ENCODE measurements at places on chromosomes 7 and 10.

- no peak overlapping the region for H3K4me3 ChIP-seq
- peak overlapping the region; percentile 71 for H3K27ac ChIP-seq
- H3K4me1 ChIP-seq: peaks cover 99% of the 10 kb centered on the region
- DNase-seq: no peak
These were observed 118.6 kb downstream of the ZMIZ1 start for GRCh38 chr10:79187121-79187940.

GRCh38 chr10:97412891-97413304, 11.8 kb upstream of the RRP12 start:
- no peak overlapping the region for H3K27ac ChIP-seq
- no peak overlapping the region for H3K4me3 ChIP-seq
- no peaks in the 10 kb centered on the region for H3K36me3 ChIP-seq
- no peaks in the 10 kb centered on the region for H3K27me3 ChIP-seq

DNA sequence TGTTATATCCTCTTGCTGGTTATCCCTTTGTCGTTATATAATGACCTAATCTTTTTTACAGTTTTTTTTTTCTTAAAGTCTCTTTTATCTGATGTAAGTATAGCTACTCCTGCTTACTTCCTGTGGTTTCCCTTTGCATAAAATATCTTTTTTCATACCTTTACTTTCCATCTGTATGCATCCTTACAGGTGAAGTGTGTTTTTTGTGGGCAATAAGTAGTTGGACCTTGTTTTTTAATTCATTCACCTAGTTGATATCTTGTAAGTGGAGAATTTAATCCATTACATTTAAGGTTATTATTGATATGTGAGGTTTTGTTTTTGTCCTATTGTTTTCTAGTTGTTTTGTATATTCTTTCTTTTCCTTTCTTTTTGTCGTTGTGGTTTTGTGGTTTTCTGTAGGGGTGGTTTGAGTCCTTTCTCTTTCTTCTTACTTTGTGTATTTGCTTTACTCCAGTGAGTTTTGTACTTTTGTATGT, 168.6 kb downstream of the MLLT10 start:
- no peaks in the 10 kb centered on the region for H3K36me3 ChIP-seq
- H3K4me3 ChIP-seq: no peak overlapping the region
- no peak overlapping the region for H3K27ac ChIP-seq
- no peak for DNase-seq
- no peaks in the 10 kb centered on the region for H3K27me3 ChIP-seq

DNA sequence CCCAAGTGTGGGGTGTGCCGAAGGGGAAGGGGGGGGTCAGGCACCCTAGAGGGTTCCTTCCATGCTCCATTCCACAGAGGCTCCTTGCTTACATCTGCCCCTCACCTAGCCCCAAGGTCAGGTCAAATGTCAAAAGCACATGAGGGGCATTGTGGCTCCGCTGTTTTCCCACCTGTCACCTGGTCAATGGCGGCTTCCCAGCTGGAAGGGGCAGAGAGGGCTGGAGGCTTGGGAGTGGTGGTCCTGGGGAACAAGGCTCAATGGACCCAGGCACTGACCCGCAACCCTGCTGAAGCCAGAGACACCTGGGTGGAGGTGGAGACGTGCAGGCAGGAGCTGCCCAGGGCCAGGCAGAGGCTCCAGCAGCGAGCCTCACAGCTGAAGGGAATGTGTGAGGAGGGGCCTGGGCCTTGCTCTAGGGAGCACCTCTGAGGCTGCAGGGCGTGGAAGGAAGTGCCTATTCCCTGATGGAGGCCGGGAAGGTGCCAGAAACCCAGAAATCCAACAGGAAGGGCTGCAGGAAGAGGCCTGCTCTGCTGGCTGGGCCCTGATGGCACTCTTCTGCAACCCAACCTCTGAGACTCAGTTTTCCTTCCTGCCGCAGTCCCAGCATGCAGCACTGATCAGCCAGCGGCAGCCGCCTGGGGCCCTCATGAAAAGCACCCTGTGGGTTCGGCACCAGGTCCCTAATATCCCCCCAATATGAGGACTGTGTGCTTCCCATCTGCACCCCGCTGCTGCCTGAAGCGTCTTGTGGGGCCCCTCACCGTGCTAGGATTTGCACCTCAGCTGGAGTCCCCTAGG, 16.0 kb downstream of the RASGEF1A start:
- no peak overlapping the region for H3K4me3 ChIP-seq
- H3K27me3 ChIP-seq: no peaks in the 10 kb centered on the region
- H3K27ac ChIP-seq: no peak overlapping the region
- peak; percentile 54 for DNase-seq

- H3K36me3 ChIP-seq: no peaks in the 10 kb centered on the region
- no peak for DNase-seq
- no peaks in the 10 kb centered on the region for H3K4me1 ChIP-seq
- H3K4me3 ChIP-seq: no peak overlapping the region
- no peak overlapping the region for H3K27ac ChIP-seq
These were observed 60.9 kb upstream of the NKX6-2 start for GRCh38 chr10:132846631-132847415.

- H3K4me1 ChIP-seq: no peaks in the 10 kb centered on the region
- H3K36me3 ChIP-seq: no peaks in the 10 kb centered on the region
- no peaks in the 10 kb centered on the region for H3K27me3 ChIP-seq
These were observed 608.4 kb upstream of the KCND2 start for GRCh38 chr7:119664601-119665000.

DNA sequence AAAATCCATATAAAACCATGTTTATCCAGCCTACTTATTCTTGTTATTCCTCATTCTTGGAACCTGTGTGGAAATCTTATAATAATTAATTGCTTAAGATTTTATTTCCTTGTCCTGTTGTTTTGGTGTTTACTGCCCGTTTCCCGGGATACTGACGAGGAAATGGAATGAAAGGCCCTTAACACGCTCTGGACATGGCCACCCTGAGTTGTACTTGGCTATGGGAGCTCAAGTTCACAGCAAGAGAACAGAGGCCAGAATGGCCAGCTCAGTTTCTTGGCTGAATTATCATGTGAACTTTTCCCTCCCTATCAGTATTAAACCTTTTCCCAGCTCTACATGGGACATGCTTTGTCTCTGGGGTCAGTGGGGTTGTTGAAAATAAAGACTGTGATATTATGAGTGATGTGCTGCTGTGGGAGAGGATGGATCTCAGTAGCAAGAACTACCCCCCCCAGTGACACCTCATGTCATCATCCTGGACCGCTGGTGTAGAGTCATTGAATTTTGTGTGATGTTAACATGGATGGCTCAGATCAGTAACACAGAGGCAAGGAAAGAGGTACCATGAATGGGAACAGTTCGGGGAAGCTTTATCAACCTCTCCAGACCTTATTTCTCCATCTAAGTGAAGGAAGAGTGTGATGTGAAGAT, 87.0 kb upstream of the IGFBP3 start:
- H3K4me1 ChIP-seq: peaks cover 14% of the 10 kb centered on the region
- no peak for DNase-seq
- H3K4me3 ChIP-seq: no peak overlapping the region
- H3K36me3 ChIP-seq: no peaks in the 10 kb centered on the region

DNA sequence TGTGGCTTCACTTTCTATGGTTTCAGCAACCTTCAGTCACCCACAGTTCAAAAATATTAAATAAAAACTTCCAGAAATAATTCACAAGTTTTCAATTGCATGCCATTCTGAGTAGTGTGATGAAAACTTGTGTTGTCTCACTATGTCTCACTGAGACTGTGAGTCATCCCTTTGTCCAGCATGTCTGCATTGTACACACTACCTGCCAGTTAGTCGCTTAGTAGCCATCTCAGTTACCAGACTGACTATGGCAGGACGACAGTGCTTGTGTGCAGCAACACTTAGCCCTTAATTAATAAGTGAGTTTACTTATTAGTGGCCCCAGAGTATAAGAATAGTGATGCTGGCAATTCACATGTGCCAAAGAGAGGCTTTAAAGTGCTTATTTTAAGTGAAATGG, 22.5 kb downstream of the CCDC186 start:
- H3K4me1 ChIP-seq: no peaks in the 10 kb centered on the region
- DNase-seq: no peak
- H3K27me3 ChIP-seq: no peaks in the 10 kb centered on the region
- peaks cover 42% of the 10 kb centered on the region for H3K36me3 ChIP-seq
- no peak overlapping the region for H3K27ac ChIP-seq

DNA sequence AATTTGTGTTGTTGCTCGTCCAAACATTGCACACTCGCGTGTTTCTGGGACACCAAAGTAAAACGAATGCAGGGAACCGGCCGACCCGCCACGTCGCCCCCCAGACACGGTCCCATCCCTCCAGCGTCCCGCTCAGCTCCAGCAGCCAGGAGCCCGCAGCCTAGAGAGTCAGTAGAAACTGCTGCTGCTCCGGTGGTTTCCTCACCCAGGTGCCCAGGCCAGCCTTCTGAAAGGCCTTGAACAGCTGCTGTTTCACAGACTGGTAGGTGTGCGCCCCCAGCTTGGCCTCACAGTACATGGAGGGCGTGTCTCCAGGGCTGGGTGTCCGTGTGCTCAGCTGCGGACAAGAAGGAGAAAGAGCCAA, 126.8 kb downstream of the WDR37 start:
- H3K27ac ChIP-seq: no peak overlapping the region
- H3K36me3 ChIP-seq: no peaks in the 10 kb centered on the region
- H3K4me1 ChIP-seq: no peaks in the 10 kb centered on the region
- DNase-seq: no peak
- H3K27me3 ChIP-seq: no peaks in the 10 kb centered on the region

DNA sequence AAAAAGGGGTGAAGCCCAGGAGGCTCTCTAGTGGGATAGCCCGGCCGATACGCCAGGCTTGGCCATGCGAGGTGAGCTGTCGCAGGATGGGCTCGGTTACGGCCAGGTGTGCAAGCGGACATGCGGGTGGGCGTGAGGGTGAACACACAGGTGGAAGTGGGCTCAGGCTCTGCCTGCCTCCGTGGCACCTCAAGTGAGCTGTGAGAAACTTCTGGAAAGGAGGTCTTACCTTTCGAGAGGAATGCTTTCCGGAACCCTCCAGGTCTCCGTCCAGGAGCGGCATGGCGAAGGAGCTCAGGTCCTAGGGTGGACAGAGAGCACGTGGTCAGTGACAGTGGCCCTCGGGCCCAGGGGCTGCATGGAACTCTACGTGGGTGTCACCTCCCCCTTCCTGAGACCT, 90.7 kb downstream of the PRKAG2 start:
- H3K36me3 ChIP-seq: no peaks in the 10 kb centered on the region
- no peak overlapping the region for H3K27ac ChIP-seq
- H3K4me3 ChIP-seq: no peak overlapping the region
- peaks cover 11% of the 10 kb centered on the region for H3K4me1 ChIP-seq

DNA sequence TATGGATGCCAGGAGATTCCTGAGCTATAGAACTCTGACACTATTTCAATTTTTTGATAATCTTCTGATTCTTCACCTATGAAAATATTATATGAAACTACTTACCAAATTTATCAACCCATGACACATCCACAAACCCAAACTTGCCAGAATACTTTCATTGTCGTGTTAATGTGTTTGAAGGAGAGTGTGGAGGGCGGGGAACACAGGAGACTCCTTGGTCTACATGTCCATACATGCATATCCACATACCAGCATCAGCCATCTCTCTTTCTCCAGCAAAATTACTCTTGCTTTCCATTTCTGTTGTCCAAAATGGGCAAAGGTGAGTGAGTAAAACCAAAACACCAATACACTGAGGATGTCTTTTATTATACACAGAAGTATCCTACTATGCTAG, 23.5 kb upstream of the BPGM start:
- no peaks in the 10 kb centered on the region for H3K4me1 ChIP-seq
- H3K36me3 ChIP-seq: no peaks in the 10 kb centered on the region

DNA sequence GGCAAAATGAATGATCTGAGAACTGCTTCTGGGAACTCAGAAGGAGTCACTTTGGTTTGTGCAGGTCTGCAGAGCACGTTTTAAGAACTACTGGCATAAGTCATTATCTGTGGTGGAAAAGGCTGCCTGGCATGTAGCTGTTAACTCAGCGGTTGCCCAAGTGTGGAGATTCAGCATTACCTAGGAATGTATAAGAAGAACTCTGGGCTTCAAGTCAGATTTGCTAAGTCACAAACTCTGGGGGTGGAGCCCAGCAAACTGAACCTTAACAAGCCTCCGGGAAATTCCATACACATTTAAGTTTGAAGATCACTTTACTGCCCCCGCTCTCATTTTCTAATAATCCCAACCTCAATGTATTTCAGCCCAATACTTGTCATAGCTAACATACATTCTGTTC, 31.1 kb downstream of the PLXDC2 start:
- H3K4me3 ChIP-seq: no peak overlapping the region
- H3K27me3 ChIP-seq: no peaks in the 10 kb centered on the region
- H3K27ac ChIP-seq: no peak overlapping the region
- peaks cover 7% of the 10 kb centered on the region for H3K4me1 ChIP-seq
- H3K36me3 ChIP-seq: no peaks in the 10 kb centered on the region
- no peak for DNase-seq

GRCh38 chr7:87007038-87007437, 52.4 kb downstream of the ELAPOR2 start:
- no peak overlapping the region for H3K4me3 ChIP-seq
- no peaks in the 10 kb centered on the region for H3K27me3 ChIP-seq
- H3K27ac ChIP-seq: no peak overlapping the region
- H3K4me1 ChIP-seq: peaks cover 17% of the 10 kb centered on the region
- no peaks in the 10 kb centered on the region for H3K36me3 ChIP-seq

GRCh38 chr10:77702166-77702565, 64.6 kb upstream of the KCNMA1 start:
- no peak overlapping the region for H3K4me3 ChIP-seq
- H3K27ac ChIP-seq: no peak overlapping the region
- H3K4me1 ChIP-seq: no peaks in the 10 kb centered on the region
- no peaks in the 10 kb centered on the region for H3K36me3 ChIP-seq
- DNase-seq: no peak
- no peaks in the 10 kb centered on the region for H3K27me3 ChIP-seq

DNA sequence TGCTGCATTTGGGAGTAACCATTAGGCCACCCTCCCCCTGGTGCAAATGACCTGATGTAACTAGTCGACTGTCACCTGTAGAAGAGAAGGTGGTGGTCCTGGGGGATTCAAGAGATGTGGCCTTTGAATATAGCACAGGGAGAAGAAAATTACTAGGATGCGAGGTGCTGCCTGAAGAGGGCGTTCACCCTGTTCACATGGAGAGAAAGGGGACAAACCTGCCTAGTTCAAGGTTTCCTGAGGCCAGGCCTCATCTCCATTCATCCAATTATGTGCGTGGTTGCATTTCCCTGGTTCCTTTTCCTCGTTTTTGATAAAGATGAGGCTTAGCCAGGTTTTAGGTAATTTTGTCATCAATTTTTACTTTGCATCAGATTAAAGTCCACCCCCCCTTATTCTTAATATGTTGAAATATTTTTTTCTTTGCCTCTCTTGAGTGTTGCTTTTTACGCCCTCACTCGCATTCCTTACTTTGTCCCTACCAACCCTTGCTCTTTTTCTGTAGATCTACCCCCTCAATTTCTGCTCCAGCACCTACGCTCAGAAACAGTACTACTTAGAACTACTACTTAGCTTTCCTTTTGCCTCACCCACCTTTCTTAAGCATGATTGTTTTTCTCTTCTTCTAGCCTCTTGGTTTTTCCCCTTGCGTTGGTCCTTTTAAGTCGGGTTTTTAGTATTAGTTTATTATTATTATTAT, 13.7 kb downstream of the CLCN1 start:
- no peak for DNase-seq
- H3K4me3 ChIP-seq: no peak overlapping the region
- no peaks in the 10 kb centered on the region for H3K27me3 ChIP-seq
- H3K27ac ChIP-seq: no peak overlapping the region
- H3K36me3 ChIP-seq: no peaks in the 10 kb centered on the region
